ENCODE measurements at places on chromosomes 3 and 15.

DNA sequence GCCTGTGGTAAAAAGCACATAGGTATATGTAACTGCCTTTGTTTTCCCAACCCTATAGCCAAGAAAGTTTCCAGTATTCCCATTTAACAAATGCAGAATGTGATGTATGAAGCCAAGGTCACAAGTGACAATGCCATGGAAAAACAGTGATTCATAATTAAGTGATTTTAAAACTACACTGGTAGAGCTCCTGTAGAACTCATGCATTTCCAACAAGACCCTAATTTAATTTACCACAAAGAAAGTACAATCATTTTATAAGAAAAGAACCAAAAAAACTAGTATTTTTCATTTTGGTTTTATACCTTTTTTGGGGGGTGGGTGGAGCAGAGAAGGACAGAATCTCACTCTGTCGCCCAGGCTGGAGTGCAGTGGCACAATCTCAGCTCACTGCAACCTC lies 82.0 kb downstream of the STAG1 start:
- no peak for DNase-seq

GRCh38 chr15:23401627-23402026 lies 45.4 kb downstream of the GOLGA6L2 start:
- DNase-seq = no peak

DNA sequence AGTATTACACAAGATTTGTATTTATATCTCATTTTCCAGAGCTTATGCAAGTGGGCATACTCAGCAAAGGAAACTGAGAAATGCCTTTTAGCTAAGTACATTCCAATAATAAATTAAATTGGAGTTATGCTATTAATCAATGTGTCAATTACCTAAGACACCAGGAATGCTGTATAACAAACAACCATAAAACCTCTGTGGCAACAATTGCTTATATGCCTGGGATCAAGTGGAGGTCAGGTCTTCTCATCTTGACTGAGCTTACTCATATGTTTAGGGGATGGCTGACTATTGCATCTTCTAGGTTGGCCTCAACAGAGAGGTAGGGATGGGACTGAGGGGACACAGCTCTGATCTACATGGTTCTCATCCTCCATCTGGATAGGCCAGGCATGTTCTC lies 30.7 kb downstream of the CD200R1L start:
- no peak for DNase-seq

DNA sequence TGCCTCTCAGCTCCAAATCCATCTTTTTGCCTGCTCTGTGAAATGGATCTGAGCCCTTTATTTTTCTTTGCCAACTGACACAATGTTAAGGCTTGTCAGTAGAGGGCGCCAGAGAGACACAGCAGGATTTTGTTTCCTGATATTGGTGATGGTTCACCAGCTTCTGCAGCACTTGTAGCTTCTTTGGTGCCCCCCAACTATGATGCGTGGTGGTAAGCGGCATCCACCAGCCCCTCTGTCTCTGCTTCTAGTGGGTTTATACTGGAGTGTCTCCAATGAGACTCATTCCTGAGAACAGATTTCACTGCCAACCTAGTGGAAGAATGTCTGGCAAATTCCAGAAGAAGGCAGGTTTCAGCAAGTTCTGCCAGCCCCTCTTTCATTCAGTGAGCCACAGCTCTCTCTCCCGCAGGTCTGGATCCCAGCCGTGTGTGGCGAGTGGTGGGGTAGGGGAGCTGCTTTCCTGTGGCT lies 471.9 kb upstream of the FRG2C start:
- DNase-seq = peak; percentile 49

DNA sequence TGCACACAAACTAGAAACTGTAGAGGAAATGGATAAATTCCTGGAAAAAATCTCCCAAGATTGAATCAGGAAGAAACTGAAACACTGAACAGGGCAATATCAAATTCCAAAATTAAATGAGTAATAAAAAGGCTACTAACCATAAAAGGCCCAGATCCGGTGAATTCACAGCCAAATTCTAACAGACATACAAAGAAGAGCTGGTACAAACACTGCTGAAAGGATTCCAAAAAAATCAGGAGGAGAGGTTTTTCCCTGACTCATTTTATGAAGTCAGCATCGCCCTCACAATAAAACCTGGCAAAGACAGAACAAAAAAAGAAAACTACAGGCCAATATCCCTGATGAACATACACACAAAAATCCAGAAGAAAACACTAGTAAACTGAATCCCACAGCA lies 462.4 kb upstream of the THBS1 start:
- DNase-seq = peak; percentile 90

DNA sequence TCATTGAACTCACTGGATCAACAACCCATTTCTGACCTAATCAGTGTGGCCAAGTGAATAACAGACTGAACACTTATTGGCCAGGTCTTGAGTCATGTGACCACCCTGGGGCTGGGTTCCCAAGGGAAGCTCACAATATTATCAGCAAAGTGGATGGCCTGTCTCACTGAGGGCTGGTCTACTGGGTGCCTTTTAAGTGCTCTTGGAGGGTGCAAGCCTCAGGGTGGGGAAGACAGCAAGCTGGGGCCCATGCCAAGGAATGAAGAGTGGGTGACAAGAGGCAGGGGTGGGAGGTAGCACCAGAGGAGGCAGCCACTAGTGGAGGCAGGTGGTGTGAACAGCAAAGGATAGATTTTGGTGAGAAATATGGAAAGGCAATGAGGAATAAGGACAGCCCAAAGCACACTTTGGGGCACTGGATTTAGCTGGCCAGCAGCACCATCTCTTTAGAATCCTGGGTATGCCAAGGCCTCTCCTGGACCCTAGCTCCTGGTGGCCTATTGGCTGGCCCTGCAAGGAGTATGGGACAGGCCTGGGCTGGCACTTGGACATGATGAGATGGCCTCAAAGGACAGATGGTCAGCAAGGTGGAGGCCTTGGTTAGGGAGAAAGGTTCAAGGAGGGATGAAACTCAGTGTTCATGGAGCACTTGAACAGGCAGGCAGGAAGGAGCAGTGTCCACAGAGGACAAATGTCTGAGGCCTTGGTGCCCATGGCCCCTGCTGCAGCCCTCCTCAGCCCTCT lies 34.2 kb downstream of the HMCES start:
- no peak for DNase-seq

GRCh38 chr3:128481438-128481942 lies 11.5 kb downstream of the GATA2 start:
- DNase-seq = no peak

- peak; percentile 42 for DNase-seq
Observed at GRCh38 chr15:29139540-29140459, 129.8 kb downstream of the NSMCE3 start.

- DNase-seq = no peak
Observed at GRCh38 chr15:93557696-93558095, 468.7 kb upstream of the RGMA start.

DNA sequence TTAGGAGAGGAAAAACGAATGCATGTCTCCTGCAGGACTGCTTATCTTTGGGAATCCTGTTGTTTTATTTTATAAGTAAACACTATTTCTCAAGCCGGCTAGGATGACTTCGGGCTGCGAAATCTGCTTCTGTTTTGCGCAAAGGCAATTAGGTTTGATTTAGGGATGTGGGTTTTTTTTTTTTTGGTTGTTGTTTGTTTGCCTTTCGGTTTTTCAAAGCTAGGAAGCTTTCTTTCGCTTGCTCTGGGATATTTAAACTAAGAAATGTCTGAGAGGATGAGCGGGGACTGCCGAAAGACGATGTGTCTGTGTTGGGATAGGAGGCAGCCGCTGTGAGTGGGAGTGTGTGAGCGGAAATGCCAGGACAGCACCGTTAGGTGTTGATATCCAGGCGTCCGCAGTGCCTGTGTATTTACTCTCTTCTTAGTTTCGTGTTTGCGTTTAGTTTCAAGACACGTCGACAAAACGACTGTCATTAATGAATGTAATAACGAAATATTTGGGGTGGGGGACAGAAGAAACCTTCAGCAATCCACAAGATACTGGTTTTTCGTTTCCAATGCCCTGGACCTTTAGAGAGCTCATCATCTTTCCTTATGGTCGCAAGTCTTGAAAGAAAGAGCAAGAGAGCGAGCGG lies 604 bp downstream of the ISL2 start:
- no peak for DNase-seq

DNA sequence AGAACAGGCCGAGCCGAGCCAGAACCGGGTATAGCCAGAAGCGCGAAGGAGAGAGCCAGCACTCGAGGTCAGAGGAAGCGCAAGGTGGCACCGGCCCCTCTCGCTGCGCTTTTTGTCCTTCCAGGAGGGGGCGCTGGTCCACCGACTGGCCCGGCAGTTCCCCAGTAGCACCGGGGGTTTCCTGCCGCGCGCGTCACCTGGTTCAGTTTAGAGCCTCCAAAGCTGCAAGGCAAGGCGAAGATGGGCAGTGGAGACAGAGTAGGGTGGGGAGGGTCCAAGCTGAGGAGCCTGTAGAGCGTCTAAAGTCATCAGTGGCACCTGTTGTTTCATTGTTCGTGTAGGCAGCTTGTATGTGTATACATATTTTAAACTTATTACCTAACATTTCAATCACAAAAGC lies 7.6 kb upstream of the NR2E3 start:
- DNase-seq = no peak

DNA sequence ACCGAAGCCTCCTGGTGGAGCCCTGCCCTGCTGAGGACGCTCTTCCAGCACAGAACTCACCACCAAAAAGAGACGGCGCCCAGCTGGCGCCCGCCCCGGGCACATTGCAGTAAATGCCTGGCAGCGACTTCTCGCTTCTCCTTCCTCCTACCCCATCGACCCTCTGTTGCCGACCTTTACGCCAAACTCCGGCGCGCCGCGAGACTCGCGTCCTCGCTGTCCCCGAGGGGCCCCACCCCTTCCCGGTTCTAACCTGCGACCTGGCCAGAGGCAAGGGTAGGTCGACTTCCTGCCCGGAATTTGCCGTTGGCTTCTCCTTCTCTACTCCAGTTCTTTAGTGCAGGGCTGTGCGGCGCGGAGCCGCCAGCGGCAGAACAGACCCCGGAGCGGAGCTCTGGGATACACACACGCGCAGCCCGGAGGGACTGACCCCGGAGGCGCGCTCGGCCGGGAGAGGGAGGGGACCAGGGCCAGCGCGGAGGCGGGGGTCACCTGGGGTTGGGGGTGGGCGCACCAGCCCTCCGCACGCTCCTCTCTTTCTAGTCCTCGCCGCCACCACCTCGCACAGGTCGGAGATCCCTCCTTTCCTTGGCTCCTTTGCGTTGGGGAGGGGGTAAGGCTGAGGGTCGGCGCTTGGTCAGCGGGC lies 226.6 kb upstream of the AZI2 start:
- DNase-seq = no peak
